T-cell (primary cell): ENCODE measurements at places on chromosomes 7 and 10. TPM values are rescaled to one million over a fixed set of nuclear protein-coding genes. Genes with fewer than 3 reads are reported as not detected.

CUBN gene
- 6.3 TPM for total RNA-seq

PSMC2 gene
- 70.8 TPM for total RNA-seq

DNA sequence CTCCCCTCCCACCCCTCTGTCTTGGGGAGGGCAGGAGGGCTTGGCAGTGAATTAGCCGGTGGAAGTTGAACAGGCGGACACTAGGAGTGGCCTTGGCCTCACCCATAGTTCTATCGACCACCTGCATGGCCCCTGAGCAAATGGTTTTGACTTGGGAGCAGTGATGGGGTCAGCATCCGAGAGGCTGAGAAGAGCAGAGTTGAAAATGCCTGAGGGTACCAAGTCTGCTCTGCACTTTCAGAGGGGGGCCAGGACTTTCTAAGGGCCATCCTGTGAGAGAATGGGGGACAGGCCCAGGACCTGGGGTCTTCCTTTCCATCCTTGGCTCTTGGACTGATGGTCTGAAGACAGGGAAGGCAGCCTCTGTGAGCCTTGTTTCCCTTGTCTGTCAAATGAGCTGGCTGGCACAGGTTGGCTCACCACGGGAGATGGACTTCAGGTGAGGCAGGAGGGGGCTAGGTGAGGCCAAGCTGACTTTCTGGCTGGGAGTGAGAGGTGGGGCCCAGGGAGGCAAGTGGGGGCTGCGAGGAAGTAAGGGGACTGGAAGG, 29.4 kb downstream of the CDH23 start:
- H3K36me3 ChIP-seq, result no peaks in the 10 kb centered on the region
- H3K4me1 ChIP-seq, result no peaks in the 10 kb centered on the region
- no peak overlapping the region for H3K4me3 ChIP-seq

- no peaks in the 10 kb centered on the region for H3K4me1 ChIP-seq
- no peak overlapping the region for H3K4me3 ChIP-seq
- no peaks in the 10 kb centered on the region for H3K36me3 ChIP-seq
- no peak for DNase-seq
- H3K27me3 ChIP-seq, result peaks cover 2% of the 10 kb centered on the region
- no peak overlapping the region for H3K27ac ChIP-seq
These were observed 36.6 kb downstream of the SCIN start for GRCh38 chr7:12607134-12607533.

- H3K36me3 ChIP-seq, result no peaks in the 10 kb centered on the region
- DNase-seq, result no peak
- no peak overlapping the region for H3K27ac ChIP-seq
- no peak overlapping the region for H3K4me3 ChIP-seq
These were observed 51.2 kb downstream of the FOXL3 start for GRCh38 chr7:340979-341694.

- no peaks in the 10 kb centered on the region for H3K4me1 ChIP-seq
- no peak overlapping the region for H3K27ac ChIP-seq
- H3K4me3 ChIP-seq, result no peak overlapping the region
These were observed 48.2 kb downstream of the CUBN start for GRCh38 chr10:17081431-17081830.

- no peak overlapping the region for H3K27ac ChIP-seq
- H3K4me1 ChIP-seq, result no peaks in the 10 kb centered on the region
- no peaks in the 10 kb centered on the region for H3K27me3 ChIP-seq
- DNase-seq, result no peak
- no peaks in the 10 kb centered on the region for H3K36me3 ChIP-seq
These were observed 220.5 kb upstream of the HGF start for GRCh38 chr7:81990395-81990794.

DNA sequence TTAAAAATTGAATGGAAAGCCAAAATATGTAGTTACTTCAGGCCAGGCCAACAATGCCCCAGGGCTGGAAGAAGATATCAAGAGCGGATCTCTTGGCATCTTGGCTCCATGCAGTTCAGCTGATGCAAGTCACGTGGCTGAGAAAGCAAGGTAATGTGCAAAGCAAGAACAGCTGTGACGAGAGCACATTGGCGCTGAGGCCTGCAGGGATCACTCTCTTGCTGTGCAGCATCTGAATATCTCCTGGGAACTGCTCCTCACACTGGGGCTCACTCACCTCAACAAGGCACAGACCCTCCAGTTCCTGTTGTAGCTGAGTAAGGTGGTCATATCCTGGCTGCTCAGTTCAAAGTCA, 14.0 kb downstream of the AKR1B1 start:
- no peaks in the 10 kb centered on the region for H3K4me1 ChIP-seq
- H3K27ac ChIP-seq, result no peak overlapping the region
- DNase-seq, result no peak
- no peak overlapping the region for H3K4me3 ChIP-seq
- no peaks in the 10 kb centered on the region for H3K27me3 ChIP-seq
- H3K36me3 ChIP-seq, result peaks cover 46% of the 10 kb centered on the region

GRCh38 chr7:151513133-151513532, 6.6 kb downstream of the RHEB start:
- H3K27ac ChIP-seq, result no peak overlapping the region
- H3K4me1 ChIP-seq, result peaks cover 37% of the 10 kb centered on the region
- no peak overlapping the region for H3K4me3 ChIP-seq
- no peaks in the 10 kb centered on the region for H3K36me3 ChIP-seq
- DNase-seq, result no peak

- H3K4me1 ChIP-seq, result no peaks in the 10 kb centered on the region
- DNase-seq, result no peak
- no peaks in the 10 kb centered on the region for H3K27me3 ChIP-seq
- H3K36me3 ChIP-seq, result no peaks in the 10 kb centered on the region
- no peak overlapping the region for H3K4me3 ChIP-seq
- no peak overlapping the region for H3K27ac ChIP-seq
These were observed 44.5 kb downstream of the KIF20B start for GRCh38 chr10:89745903-89746302.

SFTPA2 gene
- total RNA-seq, result not detected

ADAMTS14 gene
- total RNA-seq, result 0.09 TPM

GRCh38 chr10:132151286-132151950, 35.3 kb upstream of the DPYSL4 start:
- H3K4me1 ChIP-seq, result no peaks in the 10 kb centered on the region
- H3K27me3 ChIP-seq, result peaks cover 11% of the 10 kb centered on the region
- H3K36me3 ChIP-seq, result no peaks in the 10 kb centered on the region
- H3K27ac ChIP-seq, result no peak overlapping the region

GRCh38 chr7:157690833-157691585, 354.2 kb downstream of the DNAJB6 start:
- DNase-seq, result no peak
- H3K27ac ChIP-seq, result no peak overlapping the region
- no peak overlapping the region for H3K4me3 ChIP-seq
- H3K27me3 ChIP-seq, result peaks cover 64% of the 10 kb centered on the region
- no peaks in the 10 kb centered on the region for H3K36me3 ChIP-seq

- no peak for DNase-seq
- H3K27me3 ChIP-seq, result peaks cover 4% of the 10 kb centered on the region
- H3K27ac ChIP-seq, result no peak overlapping the region
- no peaks in the 10 kb centered on the region for H3K36me3 ChIP-seq
These were observed 21.6 kb upstream of the TSPAN33 start for GRCh38 chr7:129122751-129123509.

DNA sequence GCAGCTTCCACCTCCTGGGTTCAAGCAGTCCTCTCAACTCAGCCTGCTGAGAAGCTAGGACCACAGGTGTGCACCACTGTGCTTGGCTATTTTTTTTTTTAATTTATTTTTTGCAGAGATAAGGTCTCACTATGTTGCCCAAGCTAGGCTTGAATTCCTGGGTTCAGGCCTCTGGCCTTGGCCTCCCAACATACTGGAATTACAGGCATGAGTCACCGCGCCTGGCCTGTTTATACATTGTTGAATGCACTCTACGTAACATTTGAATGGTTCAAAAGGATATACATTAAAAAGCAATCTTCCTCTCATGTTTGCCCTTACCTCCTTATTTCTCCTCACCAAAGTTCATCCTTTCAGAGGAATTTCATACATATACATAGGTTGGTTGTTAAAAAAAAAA, 7.2 kb upstream of the SNX10 start:
- peaks cover 7% of the 10 kb centered on the region for H3K4me1 ChIP-seq
- no peaks in the 10 kb centered on the region for H3K36me3 ChIP-seq
- H3K27me3 ChIP-seq, result no peaks in the 10 kb centered on the region
- H3K27ac ChIP-seq, result no peak overlapping the region

EBLN1 gene
- not detected for total RNA-seq

LARP4B gene
- total RNA-seq, result 77.2 TPM

GRCh38 chr7:50838675-50839377, 56.1 kb upstream of the GRB10 start:
- no peak for DNase-seq
- no peaks in the 10 kb centered on the region for H3K27me3 ChIP-seq
- H3K36me3 ChIP-seq, result no peaks in the 10 kb centered on the region
- H3K27ac ChIP-seq, result no peak overlapping the region
- H3K4me1 ChIP-seq, result no peaks in the 10 kb centered on the region

DNA sequence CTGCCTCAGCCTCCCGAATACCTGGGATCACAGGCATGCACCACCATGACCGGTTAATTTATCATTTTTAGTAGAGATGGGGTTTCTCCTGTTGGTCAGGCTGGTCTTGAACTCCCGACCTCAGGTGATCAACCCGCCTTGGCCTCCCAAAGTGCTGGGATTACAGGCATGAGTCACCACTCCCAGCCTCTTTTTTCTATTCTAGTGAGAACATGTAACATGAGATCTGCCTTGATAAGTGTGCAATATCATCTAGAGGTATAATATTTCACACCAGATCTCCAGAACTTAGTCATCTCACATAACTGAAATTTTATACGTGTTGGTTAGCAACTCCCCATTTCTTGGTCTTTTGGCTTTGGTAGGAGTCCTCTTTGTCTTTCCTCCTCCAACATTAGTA, 656.9 kb downstream of the CNTNAP2 start:
- no peak overlapping the region for H3K27ac ChIP-seq
- no peaks in the 10 kb centered on the region for H3K27me3 ChIP-seq
- no peak for DNase-seq
- no peaks in the 10 kb centered on the region for H3K36me3 ChIP-seq
- no peak overlapping the region for H3K4me3 ChIP-seq

- H3K27me3 ChIP-seq, result no peaks in the 10 kb centered on the region
- H3K36me3 ChIP-seq, result no peaks in the 10 kb centered on the region
- H3K27ac ChIP-seq, result no peak overlapping the region
- no peaks in the 10 kb centered on the region for H3K4me1 ChIP-seq
- H3K4me3 ChIP-seq, result no peak overlapping the region
These were observed 78.1 kb downstream of the CDK1 start for GRCh38 chr10:60856405-60856804.

ADCY1 gene
- 0.44 TPM for total RNA-seq

DNA sequence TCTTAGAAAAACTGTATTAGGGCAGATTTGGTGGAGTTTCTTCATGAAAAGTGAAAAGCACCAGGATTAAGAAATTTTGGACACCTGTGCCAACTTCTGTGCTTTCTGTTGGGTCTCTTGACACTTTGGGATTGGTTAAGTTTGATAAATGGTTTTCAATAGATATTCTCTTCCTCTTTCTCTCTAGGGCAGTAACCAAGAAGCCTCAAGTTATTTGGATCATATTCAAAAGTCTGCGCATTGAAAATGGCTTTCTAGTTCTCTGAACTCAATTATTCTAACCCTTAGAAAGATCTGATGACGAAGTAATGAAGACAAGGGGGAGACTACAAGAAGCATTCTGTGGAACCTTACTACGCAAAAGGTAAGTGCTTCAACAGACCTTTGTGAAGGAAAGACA, 144.0 kb upstream of the CCDC6 start:
- no peaks in the 10 kb centered on the region for H3K27me3 ChIP-seq
- H3K4me1 ChIP-seq, result no peaks in the 10 kb centered on the region
- no peak overlapping the region for H3K4me3 ChIP-seq
- DNase-seq, result no peak
- H3K36me3 ChIP-seq, result no peaks in the 10 kb centered on the region

- H3K27ac ChIP-seq, result no peak overlapping the region
- H3K4me3 ChIP-seq, result no peak overlapping the region
- H3K36me3 ChIP-seq, result no peaks in the 10 kb centered on the region
- H3K27me3 ChIP-seq, result peaks cover 5% of the 10 kb centered on the region
- H3K4me1 ChIP-seq, result peaks cover 13% of the 10 kb centered on the region
These were observed 20.6 kb upstream of the CDCA7L start for GRCh38 chr7:21966271-21966670.

ZNF804B gene
- total RNA-seq, result not detected

CACNB2 gene
- not detected for total RNA-seq

- H3K4me3 ChIP-seq, result no peak overlapping the region
- H3K4me1 ChIP-seq, result peaks cover 3% of the 10 kb centered on the region
- no peaks in the 10 kb centered on the region for H3K27me3 ChIP-seq
- H3K36me3 ChIP-seq, result peaks cover 25% of the 10 kb centered on the region
These were observed 8.8 kb downstream of the PPRC1 start for GRCh38 chr10:102141583-102142107.

STOX1 gene
- total RNA-seq, result 1.1 TPM

- H3K36me3 ChIP-seq, result no peaks in the 10 kb centered on the region
- peaks cover 27% of the 10 kb centered on the region for H3K4me1 ChIP-seq
- no peak overlapping the region for H3K27ac ChIP-seq
- no peak for DNase-seq
These were observed 1.3 kb downstream of the CNNM2 start for GRCh38 chr10:102919246-102919959.

DNA sequence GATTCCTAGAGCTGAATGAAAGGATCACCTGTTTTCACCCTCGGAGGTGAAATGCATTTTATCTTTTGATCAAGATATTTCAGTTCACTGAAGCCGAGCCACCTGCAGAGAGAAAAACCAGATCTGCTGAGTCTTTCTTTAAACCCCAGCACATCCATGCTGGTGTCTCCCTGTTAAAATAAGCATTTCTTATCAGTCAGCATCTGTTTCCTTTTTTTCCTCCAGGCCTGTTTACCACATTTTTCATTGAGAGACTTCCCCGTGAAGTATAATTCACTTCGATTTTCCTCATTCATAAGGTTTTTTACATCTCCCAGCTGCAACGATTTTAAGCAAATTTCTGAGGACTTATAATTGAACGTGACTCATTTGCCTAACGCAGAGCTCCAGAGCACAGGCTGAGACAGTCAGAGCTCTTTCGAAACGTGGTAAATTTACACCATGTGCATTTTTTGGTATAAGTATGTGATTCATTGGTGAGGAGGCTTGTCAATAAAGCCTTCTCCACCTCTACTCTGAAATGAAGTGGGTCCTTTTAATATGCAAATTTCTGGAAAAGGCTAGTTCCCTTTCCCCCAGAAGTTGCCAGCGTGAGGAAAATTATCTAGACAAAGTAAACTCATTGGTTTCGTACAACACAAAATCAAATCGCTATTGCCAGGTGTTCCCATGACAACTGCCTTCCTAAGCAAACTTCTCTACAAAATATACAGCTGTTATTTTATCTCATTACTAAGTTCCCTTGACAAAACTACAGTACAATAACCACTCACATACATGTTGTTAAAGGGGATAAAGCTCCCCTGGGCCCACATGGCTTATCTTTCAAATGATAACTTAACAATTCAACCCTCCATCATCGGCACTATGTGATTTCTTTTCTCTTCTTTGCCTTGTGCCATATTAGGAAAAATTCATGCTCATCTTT, 374.8 kb upstream of the AKR1E2 start:
- no peak overlapping the region for H3K27ac ChIP-seq
- H3K27me3 ChIP-seq, result no peaks in the 10 kb centered on the region
- no peaks in the 10 kb centered on the region for H3K4me1 ChIP-seq
- no peaks in the 10 kb centered on the region for H3K36me3 ChIP-seq
- no peak overlapping the region for H3K4me3 ChIP-seq

DNA sequence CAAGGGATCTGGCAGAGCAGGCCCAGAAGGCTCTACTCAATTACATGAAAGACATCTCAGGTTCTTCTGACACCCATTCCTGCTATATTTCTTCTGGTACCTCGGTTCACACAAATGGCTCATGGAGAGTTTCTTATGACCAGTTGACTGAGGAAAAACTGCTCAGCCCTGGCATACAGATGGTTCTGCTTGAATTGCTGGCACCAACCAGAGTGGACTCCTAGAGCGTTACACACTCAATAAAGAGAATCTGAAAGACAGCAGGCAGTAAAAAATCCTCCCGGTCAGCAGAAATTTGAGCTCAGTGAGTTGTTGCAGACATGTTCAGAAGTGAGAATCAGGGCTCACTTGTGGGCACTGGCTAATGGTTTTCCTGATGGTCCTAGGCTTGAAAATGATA, 434.4 kb downstream of the TCERG1L start:
- no peaks in the 10 kb centered on the region for H3K4me1 ChIP-seq
- no peak for DNase-seq
- no peak overlapping the region for H3K27ac ChIP-seq
- no peaks in the 10 kb centered on the region for H3K36me3 ChIP-seq
